8988T (cell line): ENCODE measurements at places on chromosomes 1 and 21.

GRCh38 chr1:63621075-63621474, 27.9 kb downstream of the PGM1 start:
- no peak for DNase-seq

- DNase-seq: no peak
Measured at GRCh38 chr1:230061801-230062200, 5.2 kb upstream of the GALNT2 start.

GRCh38 chr1:201719812-201720521, 109.0 kb upstream of the IPO9 start:
- DNase-seq: no peak

DNA sequence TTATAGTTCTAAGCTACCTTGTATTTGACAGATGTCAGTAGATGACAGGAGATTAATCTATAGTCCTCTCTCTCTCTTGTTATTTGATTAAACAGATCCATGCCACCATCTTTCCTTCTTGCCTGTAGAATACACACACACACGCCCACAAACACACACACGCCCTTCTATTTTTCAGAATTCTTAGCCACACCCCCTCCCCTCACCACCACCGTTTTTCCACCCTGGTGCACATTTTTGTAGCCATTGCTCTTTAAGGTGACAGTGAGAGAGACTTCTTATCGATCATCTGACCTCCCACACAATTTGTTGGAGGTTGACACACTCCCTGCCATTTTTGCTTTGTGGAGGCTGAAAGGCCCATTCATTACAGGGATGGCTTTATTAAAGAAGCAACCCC, 123.2 kb downstream of the NTNG1 start:
- DNase-seq: no peak

DNA sequence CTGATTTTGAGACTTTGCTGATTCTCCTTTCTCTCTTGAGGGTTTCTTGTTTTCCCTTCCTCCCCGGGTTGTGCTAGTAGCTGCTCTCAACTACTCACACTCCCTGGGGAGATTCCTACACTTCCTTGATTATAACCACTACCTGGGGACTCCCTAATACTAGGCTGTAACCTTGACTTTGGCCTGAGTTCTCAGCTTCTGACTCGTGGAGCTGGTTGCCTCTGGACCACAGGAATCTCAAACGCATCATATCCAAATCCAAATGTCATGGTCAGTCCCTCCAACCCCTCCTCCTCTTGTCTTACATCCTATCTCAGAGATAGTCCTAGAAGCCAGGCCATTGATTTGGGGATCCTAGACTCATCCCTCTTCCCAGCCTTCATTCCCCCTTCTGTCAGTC, 12.0 kb downstream of the MOV10 start:
- DNase-seq: no peak

- DNase-seq: no peak
Measured at GRCh38 chr1:48947761-48948537, 171.3 kb upstream of the BEND5 start.

- DNase-seq: no peak
Measured at GRCh38 chr21:41783476-41784180, 16.8 kb upstream of the RIPK4 start.
